Kasumi-1 (cell line): ENCODE measurements at places on chromosomes 2 and 18.

GRCh38 chr2:174561283-174561971, 36.2 kb downstream of the WIPF1 start:
- DNase-seq = no peak

- no peak for DNase-seq
Measured at GRCh38 chr18:28174181-28174905, 2.6 kb downstream of the CDH2 start.

GRCh38 chr2:174981331-174981730, 23.9 kb downstream of the CHN1 start:
- DNase-seq = no peak

DNA sequence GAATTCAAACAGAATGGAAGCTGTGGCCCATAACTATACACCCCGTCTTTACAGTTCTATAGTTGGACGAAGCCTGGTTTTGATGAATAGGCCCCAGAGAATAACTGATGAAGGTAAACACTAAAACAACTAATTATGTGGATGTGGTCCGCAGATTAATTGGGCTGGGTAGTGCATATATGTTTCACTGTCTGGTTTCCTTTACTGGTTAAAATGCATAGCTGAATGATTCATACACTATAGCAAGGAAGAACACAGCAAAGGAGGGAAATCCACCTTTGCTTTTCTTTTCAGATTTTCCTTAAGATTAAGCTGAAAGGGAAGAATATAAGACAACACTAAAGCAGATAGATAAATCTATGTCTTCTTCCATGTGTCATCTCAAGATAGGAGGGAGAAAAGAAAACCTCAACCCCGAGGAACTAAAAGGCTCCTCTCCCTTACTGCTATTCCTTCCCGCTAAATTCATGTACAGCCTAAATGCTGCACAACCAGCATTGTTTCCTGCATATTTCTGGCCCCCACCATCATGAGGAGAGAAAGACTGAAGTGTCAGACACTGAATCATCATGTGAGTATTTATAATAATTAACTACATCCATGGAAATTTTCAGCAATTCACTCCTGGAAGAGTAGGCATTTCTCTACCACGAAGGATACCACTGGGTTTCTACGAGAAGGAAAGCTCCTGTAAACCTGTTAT, 297.1 kb upstream of the CCDC68 start:
- DNase-seq = no peak

GRCh38 chr2:43039376-43040080, 186.9 kb downstream of the ZFP36L2 start:
- no peak for DNase-seq

DNA sequence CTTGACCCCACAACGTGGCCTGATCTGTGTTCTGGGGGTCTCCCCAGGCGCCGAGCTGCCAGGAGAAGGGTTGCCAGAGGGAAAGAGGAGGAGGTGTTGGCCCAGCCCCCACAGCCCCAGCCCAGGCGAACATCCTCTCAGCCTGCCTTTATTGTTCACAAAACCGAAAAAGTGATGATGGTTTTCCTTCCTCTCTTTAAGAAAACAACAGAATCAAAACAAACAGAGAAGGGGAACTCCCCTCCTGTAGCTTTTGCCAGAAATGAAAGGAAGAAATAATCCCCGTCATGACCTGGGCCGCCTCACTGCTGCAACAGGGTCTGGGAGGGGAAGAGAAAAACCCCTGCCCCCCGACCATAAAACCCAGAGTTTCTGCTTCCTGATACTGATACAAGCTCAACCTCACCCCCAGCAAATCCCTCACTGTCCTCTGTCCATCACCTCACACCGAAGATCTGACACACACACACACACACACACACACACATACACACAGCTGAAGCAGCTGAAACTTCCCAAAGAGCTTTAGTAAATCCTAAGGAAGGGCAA, 52.0 kb downstream of the ZFP36L2 start:
- DNase-seq = no peak

- no peak for DNase-seq
Measured at GRCh38 chr18:3071676-3072075, 58.7 kb upstream of the LPIN2 start.

DNA sequence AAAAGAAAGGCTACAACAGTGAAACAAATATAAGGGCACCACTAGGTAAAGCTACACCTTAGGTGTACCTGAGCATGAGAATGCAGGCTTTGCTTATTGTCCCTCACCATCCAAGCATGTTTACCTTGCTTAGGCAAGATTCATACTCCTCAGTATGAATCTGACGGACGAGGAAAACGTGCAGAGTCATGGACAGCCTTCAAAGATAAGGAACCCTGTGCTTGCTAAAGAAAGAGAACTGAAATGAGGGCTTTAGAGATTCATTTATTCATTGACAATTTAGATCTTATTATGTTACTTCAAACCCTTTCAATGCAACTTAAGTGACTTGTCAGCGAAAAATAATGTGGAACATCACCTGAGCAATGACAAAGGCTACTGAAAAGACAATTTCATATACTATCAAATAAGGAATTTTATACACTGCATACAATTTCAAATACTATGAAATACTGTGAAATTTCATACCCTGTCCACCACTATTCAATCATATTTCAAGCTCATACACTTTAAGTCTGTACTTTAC, 21.7 kb downstream of the CLASP1 start:
- no peak for DNase-seq

DNA sequence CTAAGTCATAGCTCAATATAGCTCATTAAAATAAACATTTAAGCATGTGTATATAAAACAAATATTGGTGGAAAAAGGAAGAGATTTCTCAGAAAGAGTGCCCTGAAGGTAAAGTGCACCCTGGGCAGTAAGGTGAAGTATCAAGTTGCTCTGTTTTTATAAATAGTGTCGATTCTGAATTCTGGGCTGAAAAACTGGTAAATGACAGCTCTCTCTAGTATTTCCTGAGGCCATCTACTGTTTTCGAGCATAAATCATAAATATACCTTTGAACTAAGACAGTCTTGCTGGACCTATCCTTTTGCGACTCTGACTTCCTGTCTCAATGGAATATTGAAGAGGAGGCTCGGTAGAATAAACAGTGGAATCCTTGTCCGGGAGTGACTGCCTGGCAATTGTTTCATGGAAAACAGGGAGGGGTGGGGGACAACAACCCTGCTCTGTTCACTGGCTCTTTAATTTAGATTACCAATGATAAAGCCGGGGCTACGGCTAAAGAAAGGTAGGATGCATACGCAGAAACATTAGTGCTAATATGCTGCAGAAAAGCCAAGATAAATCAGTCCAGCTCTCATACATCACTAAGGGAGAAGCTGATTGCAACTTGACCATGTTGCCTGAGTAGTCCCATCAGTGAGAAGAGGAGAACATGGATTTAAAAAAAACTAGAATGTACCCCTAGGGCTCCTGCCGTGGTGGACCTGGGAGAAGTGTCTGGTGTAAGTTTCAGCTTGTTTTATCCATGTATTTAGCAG, 124.1 kb downstream of the RAPGEF4 start:
- DNase-seq = no peak

DNA sequence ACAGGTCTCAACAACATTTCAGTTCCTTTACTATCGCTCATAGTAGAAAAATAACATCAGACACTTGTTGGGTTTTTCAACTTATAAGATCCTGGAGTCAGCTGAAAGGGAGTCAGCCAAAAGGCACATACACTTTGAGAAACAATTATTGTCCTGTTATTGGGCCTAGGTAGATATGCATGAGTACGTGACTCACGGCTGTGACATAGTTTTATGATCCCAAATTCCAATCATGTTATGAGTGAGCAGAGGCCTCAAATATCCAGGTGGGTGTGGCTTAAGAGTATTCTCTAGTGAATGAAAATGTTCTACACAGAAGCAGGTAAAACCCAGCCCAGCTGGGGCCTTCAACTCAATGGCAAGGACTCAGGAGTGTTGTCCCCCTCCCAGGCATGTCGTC, 27.2 kb downstream of the SERPINB8 start:
- no peak for DNase-seq

GRCh38 chr2:227884511-227884947, 13.1 kb downstream of the DAW1 start:
- DNase-seq = peak; percentile 41

GRCh38 chr2:230674966-230675672, 37.5 kb upstream of the CAB39 start:
- DNase-seq = no peak

DNA sequence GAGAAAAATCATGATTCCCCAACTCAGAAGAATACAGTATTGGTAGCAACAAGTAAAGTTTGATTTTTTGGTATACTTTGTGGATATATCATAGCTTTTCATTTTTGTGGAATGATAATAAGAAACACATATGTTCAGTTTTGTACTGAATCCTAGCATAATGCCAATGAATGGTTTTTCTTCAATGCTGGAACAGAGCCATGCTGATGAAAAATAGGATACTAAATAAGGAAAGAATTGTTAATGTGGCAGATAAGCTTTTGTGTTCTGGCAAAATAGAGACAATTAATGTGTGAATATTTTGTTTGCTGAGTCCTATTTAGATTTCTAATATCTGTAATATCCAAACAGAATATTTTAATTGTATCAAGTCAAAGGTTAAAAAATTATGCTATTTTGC, 21.9 kb downstream of the CD28 start:
- DNase-seq = no peak

DNA sequence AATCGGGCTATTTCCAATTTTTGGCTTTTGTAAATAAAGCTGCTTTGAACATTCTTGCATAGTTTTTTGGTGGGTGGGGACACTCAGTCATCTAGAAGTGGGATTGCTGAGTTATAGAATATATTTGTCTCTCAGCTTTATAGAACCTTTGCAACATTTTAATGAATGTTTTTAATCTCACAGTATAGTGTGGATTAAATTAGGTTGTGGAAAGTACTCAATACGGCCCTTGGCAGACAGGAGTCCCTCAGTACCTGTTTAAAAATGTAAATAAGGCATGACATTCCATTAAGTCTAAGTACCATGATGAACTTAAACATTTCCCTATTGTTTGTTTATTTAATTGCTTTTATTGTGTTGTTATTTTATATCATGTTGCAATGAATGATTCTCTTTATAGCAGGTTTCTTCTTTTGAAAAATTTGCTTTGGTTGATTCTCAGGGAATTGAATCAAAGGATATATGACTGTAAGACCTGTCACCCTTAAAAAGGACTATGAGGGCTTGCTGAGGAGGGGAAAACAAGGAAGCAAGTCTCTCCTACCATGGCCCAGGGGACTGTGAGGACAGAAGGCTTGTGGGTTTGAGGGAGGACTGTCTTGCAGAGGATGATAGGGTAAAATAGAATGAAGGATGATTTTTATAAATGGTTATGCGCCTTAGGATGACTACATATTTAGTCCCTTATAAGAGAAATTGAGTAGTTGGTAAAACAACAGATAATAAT, 165.1 kb downstream of the RPIA start:
- DNase-seq = no peak

DNA sequence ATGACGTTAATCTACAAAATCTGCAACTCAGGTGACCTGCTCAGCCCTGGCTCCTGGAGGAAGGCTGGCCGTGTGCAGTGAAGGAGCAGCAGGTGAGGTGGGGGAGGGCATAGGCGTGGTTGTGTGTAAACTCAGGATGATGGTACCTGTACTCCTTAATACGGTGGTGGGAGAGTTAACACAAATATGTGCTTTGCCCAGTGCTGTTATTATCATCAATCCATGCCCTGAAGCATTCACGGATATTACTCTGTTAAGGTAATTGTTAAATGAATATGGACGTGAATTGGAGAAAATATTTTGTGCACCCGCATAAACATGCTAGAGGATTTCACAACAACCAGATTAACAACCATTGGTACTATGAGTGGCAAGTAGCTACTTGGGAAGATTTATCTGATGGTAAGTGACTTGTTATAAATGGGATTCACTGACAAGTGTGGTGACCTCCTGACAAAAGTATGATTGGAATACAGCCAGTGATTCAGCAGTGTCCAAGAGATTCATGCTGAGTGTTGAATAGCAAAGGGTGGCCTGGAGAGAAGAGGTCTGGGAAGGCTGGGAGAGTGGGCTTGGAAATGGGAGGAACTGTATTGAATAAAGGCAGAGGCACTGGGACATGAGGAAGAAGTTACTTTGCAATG, 194.1 kb downstream of the TPGS2 start:
- no peak for DNase-seq

DNA sequence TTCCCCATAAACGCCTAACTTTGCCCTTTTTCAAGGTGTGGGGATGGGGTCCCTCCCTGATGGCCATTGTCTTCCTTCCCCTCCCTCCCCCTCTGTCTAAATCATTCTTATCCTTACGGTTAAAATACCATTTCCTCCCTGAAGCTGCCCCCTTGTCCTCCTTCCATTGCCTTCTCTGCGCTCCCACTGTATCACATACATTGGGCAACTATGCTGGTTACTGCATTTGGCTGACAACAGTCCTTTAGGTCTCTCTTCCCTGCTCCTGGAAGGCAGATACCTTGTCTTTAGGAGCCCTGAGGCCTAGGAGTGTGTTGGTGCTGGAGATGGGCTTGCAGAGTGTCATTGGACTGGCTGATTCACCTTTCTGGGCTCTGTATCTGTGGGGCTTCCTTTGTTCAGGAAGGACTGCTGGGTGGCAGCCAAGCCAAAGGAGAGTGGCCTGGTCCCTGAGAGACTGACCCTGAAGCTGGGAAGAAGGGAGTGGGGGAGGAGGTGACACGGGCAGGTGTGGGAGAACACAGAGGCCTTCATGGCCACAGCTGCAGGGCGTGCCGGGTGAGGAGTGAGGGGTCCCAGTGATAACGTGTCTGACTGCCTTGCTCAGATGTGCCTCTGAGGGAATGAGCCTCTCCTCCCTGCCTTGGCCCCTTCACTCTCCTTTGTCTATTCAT, 2.2 kb downstream of the WNT6 start:
- no peak for DNase-seq

- DNase-seq = no peak
Measured at GRCh38 chr2:212523756-212524155, 14.8 kb downstream of the ERBB4 start.

DNA sequence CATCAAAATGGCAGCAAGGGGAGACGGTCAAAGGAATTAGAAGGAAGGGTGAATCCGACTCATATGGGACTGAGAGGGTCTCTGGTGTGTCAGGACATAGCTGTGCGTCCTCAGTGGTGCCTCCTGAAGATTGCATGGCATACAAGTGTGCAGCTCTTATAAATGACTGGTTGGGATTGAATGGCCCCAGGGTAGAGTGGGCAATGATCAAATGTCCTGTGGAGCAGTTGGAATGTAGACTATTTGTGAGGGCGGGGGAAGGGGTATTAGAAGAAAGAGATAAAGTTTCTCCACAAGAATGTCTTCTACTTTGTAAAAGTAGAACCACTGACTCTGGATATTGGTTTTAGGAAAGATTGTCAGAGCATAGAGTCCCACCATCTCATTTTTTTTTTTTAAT, 24.6 kb downstream of the CTLA4 start:
- no peak for DNase-seq

DNA sequence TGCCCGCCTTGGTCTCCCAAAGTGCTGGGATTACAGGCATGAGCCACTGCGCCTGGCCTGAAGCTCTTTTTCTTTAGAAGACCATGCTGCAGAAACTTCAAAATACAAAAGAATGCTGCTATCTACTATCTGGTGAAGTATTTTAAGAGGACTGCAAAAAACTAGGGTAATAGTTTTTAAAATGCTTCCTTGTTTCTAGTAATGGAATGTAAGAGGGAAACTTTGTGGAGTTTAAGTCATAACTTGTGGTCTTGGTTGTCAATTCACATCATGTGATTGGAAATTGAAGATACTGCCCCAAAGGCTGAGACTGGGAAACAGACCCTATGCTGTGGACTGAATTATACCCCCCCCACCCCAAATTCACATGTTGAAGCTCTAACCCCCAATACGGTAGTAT, 68.3 kb downstream of the B3GNT2 start:
- DNase-seq = no peak

- peak; percentile 30 for DNase-seq
Measured at GRCh38 chr18:53018791-53019190, 678.8 kb downstream of the DCC start.

GRCh38 chr2:181241797-181242196, 215.4 kb upstream of the ITGA4 start:
- DNase-seq = no peak
